ENCODE measurements at places on chromosomes 4 and X. TPM values are rescaled to one million over a fixed set of nuclear protein-coding genes. Genes with fewer than 3 reads are reported as not detected.

- DNase-seq, result no peak
Measured at GRCh38 chr4:65250916-65251315, 419.4 kb downstream of the EPHA5 start.

Gene SPANXN3
- not detected for total RNA-seq

- no peak for DNase-seq
Measured at GRCh38 chr4:104649631-104650030, 154.9 kb upstream of the CXXC4 start.

Gene PPAT
- 13.6 TPM for total RNA-seq

Gene CLDN34
- 0.45 TPM for total RNA-seq

GRCh38 chrX:128020701-128021100 lies 31.5 kb downstream of the ACTRT1 start:
- DNase-seq, result no peak
